Stimulated activated CD4-positive, alpha-beta T cell treated with anti-CD3 and anti-CD28 coated beads, Interleukin-15, amount 100 ng/mL, for 24 hours (primary cell): ENCODE measurements at places on chromosomes 5 and 9.

GRCh38 chr5:95256991-95257390 lies 27.9 kb downstream of the MCTP1 start:
- no peak for DNase-seq

DNA sequence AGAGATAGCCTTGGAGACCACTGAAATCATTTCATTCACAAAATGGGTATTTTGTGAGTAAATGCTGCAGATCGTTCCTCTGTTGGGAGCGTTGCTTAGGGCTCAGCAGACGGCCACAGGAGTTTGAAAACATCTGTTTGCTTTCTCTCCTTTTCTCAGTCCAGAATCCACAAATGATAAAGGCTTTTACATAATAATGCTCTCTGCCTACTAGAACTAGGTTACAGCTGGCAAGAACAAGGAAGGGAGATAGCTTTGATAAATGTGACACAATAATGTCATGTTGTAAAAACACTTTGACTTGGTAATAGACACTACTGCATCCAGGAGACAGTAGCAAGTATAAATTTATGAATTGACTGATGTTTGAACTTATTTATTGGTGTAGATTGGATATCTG lies 1072.4 kb upstream of the CDH6 start:
- DNase-seq, result no peak

GRCh38 chr5:149526845-149527590 lies 24.2 kb downstream of the CSNK1A1 start:
- DNase-seq, result no peak

- no peak for DNase-seq
These were observed 269.2 kb downstream of the ACTL7B start for GRCh38 chr9:108586471-108587139.

DNA sequence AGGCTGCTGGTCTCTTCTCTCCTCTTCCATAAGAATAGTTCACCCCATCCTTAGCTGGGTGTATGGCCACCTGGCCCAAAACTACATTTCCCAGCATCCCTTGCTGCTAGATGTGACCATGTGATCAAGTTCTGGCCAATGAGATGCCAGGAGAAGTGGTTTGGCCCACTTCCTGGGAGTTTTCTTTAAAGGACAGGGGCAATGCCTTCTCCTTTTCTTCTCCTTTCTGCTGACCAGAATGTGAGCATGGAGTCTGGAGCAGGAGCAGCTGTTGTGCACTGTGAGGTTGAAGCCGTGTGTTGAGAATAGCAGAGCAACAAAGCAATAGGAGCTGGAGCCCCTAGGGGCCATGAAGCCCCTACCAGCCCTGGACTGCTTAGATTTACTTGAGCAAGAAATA lies 36.8 kb downstream of the C9orf50 start:
- peak; percentile 71 for DNase-seq

GRCh38 chr5:80217667-80218066 lies 38.2 kb downstream of the SERINC5 start:
- no peak for DNase-seq

DNA sequence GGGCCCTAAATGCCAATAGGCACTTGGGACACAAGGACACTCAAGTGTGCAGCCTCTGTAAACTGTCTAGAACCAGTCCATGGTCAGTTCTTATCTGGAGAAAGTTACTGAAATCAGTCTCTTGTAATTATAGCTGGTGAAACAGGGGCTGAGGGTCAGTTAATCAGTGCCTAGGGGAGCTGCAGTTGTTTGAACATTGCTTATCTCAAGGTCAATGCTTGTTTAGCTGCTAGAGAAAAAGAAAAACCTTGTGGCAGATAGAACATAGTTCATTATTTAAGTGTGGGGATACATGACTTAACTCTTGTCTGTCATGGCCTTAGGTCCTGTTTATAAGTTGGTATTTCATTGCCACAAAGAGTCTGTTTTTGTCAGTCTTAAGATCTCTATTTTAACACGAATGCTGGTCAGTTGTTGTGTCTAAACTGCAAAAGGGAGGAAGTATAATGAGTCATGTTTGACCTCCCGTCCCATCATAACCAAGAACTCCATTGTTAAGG lies 108.0 kb downstream of the STARD4 start:
- no peak for DNase-seq

- no peak for DNase-seq
These were observed 15.3 kb downstream of the ZNF462 start for GRCh38 chr9:106878081-106878837.

DNA sequence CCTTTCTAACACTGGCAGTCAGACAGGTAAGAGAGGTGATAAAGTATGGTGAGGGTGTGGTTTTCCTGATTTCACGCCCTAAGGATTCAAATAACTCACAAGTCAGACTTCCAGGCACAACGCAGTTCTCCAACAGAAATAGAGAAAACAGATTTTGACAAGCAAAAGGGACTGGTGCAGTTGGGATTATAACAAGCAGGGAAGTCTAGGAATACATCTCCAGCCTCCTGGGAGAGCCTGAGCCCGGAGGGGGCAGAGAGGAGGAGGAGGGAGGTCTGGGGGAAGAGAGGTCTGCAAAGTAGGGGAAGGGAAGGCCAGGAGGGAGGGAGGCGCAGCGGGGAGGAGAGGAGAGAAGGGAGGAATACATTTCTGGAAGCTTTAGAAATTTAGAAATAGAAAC lies 1.6 kb downstream of the CMBL start:
- no peak for DNase-seq
